COR-L47 (cell line): ENCODE measurements at places on chromosomes 6 and 20.

GRCh38 chr6:89944826-89945407, 50.6 kb downstream of the GJA10 start:
- no peak for DNase-seq

- DNase-seq: no peak
These were observed 942 bp downstream of the ACAT2 start for GRCh38 chr6:159762681-159763293.

DNA sequence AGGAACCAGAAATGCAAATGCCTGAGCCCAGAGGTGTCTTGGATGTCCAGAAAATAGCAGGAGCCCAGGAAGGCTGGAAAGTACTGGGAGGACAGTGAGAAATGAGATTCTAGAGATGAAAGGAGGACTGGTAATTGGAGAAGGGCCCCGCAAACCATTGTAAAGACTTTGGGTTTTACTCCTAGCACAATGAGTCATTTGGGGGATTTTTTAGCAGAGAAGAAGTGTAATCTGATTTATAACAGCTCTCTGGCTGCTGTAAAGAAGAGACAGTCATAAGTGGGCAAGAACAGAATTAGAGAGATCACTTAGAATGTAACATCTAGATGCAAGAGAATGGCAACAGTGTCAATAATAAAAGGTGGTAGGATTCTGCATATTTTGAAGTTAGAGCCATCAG, 40.2 kb downstream of the SLC35F1 start:
- DNase-seq: no peak

DNA sequence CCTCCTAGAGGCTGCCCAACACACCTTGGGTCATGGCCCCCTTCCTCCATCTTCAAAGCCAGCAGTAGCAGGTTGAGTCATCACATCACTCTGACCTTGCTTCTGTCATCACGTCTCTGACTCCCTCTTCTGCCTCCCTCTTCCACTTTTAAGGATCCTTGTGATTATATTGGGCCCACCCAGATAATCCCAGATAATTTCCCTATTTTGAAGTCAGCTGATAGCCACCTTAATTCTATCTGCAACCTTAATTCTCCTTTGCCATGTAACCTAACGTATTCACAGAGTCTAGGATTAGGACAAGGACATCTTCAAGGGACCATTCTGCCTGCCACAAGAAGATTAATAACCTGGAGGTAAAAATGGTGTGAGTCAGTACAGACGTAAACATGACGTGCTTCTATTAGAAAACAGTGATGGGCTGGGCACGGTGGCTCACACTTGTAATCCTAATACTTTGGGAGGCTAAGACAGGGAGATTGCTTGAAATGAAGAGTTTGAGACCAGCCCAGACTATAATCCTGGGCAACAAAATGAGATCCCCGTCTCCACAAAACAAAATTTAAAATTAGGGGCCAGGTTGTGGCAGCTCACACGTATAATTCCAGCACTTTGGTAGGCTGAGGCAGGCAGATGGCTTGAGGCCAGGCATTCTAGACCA, 3.3 kb downstream of the ZSWIM3 start:
- DNase-seq: no peak
